ENCODE measurements at places on chromosomes 12 and 14.

GRCh38 chr12:118846416-118846815 is 134.9 kb upstream of the SRRM4 start:
- DNase-seq, result no peak

DNA sequence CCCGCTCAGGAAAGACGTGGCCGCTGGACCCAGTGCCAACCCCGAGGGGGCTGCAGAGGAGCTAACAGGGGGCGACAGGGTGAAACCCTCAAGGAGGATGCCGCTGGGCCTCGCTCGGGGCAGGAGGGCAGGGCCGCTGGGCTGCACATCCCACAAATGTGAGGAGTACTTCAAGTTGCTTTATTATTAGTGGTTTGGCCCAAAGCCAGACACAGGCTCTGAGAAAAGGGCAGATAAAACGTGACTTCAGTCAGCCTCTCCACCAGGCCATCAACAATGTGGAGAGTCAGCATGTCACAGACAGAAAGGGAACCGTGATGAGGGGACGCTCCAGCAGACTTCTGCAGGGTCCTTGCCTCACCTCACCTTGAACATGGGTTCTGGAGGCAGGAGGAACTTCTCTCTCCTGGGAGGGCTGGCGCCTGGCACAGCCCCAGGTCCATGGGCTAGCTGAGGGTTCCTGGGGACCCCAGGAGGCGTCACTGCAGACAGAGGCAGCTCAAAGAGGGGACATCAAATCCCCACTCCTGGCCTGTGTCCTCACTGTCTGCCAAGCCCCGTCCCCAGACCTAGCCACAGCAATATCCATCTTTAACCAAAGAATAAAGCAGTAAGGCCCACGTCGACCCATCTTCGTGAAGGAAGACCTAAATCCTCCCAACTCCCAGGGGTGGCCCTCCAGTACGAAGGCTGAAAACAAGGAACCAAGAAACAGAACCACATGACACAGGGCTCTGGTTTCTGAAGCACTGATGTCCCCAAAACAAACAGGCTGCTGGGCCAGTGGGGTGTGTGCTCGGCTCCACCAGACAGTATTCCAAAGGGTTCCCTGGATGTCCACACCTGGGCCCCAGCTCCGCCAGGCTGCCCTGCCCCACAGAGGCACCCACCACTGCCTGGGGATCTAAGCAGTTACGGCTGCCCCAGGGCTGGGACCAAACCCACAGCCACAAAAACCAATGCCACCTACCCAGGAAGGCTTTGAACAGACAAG is 35.1 kb downstream of the CCDC85C start:
- DNase-seq, result no peak

DNA sequence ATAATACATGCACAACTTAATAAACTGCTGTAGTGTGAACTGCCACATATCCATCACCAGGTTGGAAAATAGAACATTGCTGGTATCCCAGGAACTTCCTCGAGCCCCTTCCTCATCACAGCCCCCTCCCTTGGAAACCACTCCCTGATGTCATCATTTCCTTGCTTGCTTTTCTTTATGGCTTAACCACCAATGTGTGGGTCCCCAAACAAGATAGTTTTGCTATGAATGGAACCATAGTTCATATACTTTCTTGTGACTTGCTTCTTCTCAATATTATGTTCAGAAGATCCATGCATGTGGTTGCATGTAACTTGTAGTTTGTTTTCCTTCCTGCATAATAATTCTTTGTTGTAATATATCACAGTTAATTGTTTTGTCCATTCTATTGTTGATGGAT is 8.9 kb upstream of the WNT5B start:
- DNase-seq, result no peak

GRCh38 chr12:99119943-99120342 is 474.9 kb downstream of the APAF1 start:
- DNase-seq, result no peak

DNA sequence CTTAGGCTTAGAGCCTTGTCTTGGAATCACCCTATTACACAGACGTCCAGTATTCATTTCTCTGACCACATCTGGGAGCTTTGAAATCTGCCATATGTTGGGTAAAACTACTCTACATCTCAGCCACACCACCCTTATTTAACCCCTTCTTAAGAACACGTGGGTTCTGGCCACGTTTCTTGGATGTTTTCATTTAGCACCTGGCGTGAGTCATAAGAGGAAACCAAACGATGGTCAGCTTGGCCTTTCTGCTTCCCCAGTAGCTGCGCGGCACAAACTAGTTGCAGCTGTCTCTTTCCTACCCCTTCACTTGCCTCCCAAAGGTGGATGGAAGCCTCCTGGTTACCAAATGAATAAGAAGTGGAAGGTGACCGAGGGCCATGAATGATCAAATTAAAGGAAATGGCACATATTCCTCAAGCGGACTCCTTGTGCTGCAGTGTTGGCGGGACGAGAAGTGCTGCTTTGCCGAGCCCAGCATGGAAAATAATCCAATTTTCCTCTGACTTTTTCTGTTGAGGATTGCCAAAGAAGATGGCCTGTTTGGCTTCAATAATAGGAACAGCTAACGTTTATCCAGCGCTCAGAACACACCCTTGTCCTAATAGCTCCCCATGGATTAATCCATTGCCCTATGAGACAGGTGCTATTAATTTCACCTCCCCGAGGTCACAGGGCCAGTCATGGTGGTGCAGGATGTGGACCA is 154.1 kb downstream of the ZNF664 start:
- DNase-seq, result no peak

GRCh38 chr12:94851396-94852028 is 152.0 kb downstream of the NDUFA12 start:
- no peak for DNase-seq

GRCh38 chr14:71942904-71943694 is 10.9 kb downstream of the RGS6 start:
- DNase-seq, result no peak

DNA sequence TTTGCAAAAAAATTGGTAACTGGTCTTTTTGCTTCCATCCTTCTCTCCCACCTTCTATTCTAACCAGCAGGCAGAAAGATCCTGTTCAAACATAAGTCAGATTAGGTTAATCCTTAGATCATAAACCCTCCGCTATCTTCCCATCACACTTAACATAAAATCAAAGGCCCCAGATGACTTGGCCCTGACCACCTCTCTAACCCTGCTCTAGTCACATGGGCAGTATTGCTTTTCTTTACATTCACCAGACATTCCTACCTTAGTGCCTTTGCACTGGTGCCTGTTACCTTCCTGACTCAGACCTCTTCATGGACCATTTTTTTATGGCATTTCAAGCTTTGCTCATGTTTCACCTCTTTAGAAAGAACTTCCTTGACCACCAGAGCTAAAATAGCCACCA is 83.5 kb downstream of the NTF3 start:
- no peak for DNase-seq

- no peak for DNase-seq
Measured at GRCh38 chr12:30461026-30461615, 234.5 kb downstream of the IPO8 start.

- DNase-seq, result no peak
Measured at GRCh38 chr14:94388384-94389103, at the start of gene SERPINA1. SERPINA1 (minus strand) TSS chr14:94388602; CDS start chr14:94383237, 5,365 bp downstream.

DNA sequence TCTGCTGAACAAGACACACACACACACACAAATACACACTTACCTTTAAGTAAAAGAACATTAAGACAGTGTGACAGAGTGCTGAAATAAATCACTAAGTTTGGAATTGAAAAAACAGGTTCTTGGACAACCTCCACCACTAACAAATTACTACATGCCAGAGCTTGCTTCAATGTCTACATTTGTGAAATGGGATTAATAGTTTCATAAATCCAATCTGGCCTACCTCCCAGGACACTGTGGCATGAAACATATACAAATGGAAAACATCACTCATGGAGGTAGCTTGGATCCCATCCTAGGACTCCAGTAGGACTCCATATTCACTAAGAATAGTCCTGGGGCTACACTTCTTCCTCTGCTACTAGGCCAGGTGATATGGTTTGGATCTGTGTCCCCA is 8.2 kb upstream of the CCDC60 start:
- no peak for DNase-seq

GRCh38 chr12:14362352-14362751 is 3.1 kb upstream of the ATF7IP start:
- no peak for DNase-seq

GRCh38 chr14:31297701-31298344 is 90.2 kb upstream of the HECTD1 start:
- DNase-seq, result no peak

- DNase-seq, result no peak
Measured at GRCh38 chr14:70489579-70490200, 37.7 kb downstream of the ADAM21 start.

GRCh38 chr14:47966076-47966810 is 290.8 kb upstream of the MDGA2 start:
- DNase-seq, result no peak
